ENCODE measurements at places on chromosomes 1 and 21. TPM values are rescaled to one million over a fixed set of nuclear protein-coding genes. Genes with fewer than 3 reads are reported as not detected.

Gene KRTAP19-3
- polyA plus RNA-seq, result not detected

DNA sequence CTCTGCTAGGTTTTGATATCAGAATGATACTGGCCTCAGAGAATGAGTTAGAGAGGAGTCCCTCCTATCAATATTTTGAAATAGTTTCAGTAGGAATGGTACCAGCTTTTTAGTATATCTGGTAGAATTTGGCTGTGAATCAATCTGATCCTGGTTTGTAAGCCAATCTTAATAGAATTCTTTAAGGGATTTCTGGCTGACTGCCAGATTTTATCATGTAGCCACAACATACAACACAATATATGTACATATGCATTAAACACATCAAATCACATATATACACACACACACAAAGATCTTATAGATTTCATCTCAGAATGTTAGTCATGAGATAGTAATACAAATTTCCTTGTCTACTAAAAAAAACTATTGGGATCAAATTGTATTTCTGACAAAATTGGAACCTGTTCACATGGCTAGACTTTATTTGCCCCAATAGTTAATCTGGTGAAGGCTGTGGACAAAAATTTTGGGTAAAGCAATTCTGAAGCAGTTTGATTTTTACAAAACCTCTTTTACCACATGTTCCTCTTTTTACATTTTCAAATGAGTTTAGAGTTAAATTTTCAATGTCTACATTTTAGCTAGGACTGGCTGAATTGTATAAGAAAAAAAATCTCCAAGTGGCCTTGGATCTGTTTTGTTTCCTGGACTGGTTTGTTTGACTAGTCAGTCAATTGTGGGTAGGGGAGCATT lies 151.7 kb downstream of the FASLG start:
- DNase-seq, result no peak

Gene MATN1
- polyA plus RNA-seq, result 0.57 TPM

- DNase-seq, result no peak
These were observed 50.3 kb upstream of the ARTN start for GRCh38 chr1:43883321-43883720.

Gene KPRP
- not detected for polyA plus RNA-seq

Gene PLXNA2
- 16.1 TPM for polyA plus RNA-seq

DNA sequence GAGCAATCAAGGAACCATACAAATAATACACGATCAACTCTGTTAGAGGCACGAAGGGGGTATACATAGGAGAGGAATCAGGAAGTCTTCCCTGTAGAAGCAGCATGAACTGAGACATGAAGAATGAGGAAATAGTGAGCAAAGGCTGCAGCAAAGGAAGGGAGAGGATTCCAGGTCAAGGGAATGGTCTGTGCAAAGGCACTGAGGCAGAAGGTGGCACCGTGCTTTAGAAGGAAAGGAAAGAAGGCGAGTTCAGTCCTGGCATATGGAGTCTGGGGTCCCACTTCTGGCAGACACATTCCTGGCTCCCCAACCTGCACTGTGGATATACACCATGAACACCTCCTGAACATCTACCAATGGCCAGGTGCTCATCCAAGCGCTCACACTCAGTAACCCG lies 56.1 kb downstream of the GLIS1 start:
- DNase-seq, result no peak

DNA sequence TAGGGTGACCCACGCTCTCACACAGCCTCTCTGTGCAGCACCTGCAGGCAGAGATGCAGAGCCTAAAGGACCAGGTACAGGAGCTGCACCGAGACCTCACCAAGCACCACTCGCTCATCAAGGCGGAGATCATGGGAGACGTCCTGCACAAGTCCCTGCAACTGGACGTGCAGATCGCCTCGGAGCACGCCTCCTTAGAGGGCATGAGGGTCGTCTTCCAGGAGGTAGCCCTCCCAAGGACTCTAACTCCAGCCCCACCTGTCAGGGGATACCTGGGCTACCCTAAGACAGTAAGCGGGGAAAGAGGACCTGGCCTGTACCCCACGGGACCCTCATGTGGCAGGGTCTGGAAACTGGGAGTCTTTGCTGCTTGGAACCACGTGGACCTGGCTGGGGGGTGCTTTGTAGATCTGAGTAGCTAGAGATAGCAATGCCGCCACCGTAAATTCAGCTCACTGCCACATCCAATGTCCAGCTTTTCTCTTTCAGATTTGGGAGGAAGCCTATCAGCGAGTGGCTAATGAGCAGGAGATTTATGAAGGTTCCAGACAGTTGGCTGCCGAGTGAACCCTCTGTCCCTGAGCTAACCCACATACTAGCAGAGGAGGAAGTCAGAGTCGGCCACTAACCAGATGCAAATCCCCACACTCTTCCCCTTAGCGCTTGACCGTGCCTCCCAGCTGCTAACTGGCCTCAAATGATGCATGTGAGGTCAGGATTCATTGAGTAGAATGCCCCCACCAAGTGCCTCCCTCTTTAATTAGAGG lies 6.5 kb downstream of the RNF207 start:
- no peak for DNase-seq

GRCh38 chr1:199809311-199809710 lies 218.2 kb upstream of the NR5A2 start:
- no peak for DNase-seq

- DNase-seq, result no peak
These were observed 242.2 kb downstream of the RGS7 start for GRCh38 chr1:241114699-241115233.

Gene UBL4B
- not detected for polyA plus RNA-seq

Gene TOMM20
- polyA plus RNA-seq, result 203 TPM

GRCh38 chr1:116769561-116769977 lies 15.3 kb downstream of the CD2 start:
- no peak for DNase-seq

Gene RGS13
- polyA plus RNA-seq, result not detected

DNA sequence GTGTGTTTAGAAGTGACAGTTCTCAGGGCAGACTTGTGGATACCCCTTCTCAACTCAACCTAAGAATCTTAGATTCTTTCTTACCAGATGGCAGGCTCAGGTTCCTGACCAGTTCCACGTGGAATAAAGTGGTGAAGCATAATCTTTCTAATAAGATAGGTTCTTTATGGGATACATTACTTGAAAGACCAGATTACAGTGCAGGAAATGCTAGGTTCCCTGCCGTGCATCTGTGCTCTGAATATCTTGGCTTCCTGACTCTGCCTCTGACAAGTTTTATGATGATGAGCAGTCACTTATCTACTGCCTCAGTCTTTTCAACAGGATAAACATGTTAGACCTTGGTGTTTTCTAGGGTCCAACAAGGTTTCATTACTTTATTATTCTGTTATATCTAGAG lies 207.9 kb upstream of the CACYBP start:
- no peak for DNase-seq

- no peak for DNase-seq
These were observed 9.8 kb downstream of the PDZK1IP1 start for GRCh38 chr1:47179988-47180563.

Gene OR2M3
- polyA plus RNA-seq, result 0.04 TPM

DNA sequence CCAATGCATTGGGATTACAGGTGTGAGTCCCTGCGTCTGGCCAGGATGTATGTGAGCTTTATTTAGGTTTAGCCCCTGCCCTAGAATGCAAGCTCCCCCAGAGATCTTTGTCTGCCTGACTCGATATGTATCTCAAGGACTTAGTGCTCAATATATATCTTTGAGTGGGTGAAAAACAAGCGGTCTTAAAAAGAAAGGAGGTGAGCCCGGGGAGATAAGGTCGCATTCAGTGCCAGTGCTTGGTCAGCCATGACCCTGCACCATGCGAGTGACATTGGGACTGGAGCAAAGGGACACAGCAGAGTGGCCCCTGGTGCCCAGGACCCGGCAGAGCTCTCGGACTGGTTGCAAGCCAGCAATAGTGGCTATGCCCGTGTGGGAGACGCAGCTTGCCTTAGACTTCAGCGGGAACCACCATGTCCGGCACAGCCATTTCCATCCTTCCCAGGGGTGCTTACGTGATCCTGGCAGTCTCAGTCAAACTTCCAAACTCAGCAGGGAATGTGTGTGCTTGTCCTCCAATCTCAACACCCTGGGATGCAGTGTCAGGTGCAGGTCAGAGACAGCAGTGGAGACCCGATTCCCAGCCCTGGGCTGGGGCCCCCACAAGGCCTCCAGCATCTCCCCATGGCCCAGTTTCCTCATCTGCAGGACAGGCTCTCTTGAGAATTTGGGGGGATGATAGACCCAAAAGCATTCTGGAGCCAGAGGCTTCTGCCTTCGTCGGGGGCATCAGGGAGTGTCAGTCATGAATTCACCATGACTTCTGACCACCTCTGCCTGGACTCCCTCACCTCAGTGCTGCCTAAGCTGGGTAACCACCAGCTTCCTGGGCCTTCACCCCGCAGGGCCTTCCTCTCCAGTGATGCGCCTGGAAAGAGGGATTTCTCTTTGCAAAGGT lies 1.8 kb downstream of the MX2 start:
- no peak for DNase-seq

Gene RXFP4
- polyA plus RNA-seq, result 0.09 TPM

Gene CLCA1
- 0.36 TPM for polyA plus RNA-seq
